Activated CD8-positive, alpha-beta memory T cell treated with anti-CD3 and anti-CD28 coated beads for 1 hour (primary cell): ENCODE measurements at places on chromosomes 5 and 9.
A peak's percentile ranks its signal among the peaks of the same experiment; 100 is the strongest.

DNA sequence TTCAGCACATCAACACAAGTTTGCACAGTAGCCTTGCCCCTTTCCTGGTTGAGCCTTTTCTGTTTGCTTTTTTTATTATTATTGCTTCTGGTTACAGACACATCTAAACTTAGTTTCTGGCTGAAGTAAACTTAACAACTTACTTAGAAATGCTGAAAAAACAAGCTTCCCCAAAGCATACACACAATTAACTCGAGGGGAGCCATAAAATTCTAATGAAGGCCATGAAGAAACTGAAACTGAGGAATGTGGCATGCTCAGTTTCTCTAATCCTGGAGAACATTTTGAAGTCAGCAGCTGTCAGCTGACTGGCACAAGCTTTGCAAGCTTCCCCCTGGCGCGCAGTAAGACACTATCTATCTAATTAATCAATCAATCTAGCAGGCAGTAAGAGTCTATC is 3.7 kb downstream of the MYO10 start:
- no peak for DNase-seq

DNA sequence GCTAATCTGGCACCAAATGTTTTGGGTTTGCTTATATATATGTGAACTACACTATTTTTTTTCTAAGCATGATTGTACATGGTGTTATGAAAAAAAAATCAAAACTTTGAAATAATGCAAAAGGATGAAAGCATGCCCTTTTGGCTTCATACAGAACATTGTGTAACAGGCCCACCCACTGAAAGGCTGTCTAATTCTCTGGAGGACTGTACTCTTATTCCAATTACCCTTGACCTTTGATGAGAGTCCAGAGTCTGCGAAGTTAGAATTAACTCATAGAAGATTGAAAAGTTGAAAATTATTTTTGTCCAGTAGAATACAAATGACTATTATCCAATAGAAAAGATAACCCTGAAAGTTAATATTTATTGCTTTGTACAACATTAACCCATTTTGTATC is 117.4 kb downstream of the ADAMTS12 start:
- DNase-seq: no peak

GRCh38 chr5:143516249-143516648 is 112.8 kb upstream of the NR3C1 start:
- DNase-seq: no peak

GRCh38 chr9:37839496-37840461 is 39.2 kb downstream of the DCAF10 start:
- DNase-seq: no peak

DNA sequence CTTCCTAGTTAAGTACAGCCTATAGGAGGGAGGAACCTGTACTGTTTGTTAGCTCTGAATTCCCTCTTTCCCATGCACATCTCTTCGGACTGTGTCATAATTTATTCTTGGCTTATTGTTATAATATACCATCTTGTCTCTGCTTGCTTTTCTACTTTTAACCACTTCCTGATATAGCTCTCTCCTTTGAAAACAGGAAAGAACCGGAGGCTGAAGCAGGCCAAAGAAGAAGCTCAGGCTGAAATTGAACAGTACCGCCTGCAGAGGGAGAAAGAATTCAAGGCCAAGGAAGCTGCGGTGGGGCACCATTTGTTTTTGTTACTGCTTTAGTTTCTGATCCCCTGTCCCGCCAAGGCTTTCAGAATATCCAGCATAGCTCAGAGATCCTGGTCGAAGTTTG is 4.8 kb downstream of the ATP6V1G1 start:
- no peak for DNase-seq

- DNase-seq: no peak
Observed at GRCh38 chr5:141475625-141476131, at the start of gene PCDHGC3. PCDHGC3 (plus strand) TSS chr5:141475966; CDS start chr5:141476117, 151 bp downstream.

DNA sequence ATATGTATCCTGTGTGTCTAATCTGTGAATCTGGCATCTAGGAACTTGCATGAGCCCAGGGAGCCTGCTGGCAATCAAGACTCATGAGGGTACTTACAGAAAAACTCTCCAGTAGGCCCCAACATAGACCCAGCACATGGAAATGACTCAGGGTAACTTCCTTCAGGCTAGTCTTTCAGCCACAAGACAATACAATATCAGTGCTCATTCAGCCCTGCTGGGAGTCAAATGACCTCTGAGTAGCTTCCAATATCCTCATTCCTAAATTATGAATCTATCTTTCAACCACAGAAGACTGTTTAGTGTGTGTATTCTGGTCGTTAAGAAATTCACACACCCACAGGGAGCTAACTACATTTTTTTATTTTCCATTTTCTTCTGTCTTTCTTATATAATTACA is 1273.0 kb downstream of the EFNA5 start:
- no peak for DNase-seq

DNA sequence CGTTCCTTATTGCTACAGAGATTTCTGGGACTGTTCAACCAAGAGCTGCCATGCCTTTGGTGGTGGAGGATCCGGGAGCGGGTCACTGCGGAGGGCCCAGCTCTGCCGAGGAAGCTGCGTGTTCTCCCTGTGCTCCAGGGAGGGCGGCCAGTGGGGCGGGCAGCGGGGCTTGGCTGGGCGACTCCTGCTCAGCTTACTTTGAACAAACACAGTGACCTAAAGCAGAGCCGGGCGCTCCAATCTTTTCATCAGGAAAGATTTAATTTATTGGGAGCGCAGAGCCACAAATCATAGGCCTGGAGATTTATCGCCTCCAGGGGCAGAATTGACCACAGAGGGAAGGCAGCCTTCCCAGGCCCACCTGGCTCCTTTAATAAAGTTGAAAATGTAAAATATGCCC is 27.7 kb downstream of the LHX3 start:
- DNase-seq: no peak

- DNase-seq: no peak
Observed at GRCh38 chr9:99811598-99812383, 9.9 kb upstream of the NR4A3 start.

- no peak for DNase-seq
Observed at GRCh38 chr5:168198359-168198758, 93.1 kb upstream of the WWC1 start.

DNA sequence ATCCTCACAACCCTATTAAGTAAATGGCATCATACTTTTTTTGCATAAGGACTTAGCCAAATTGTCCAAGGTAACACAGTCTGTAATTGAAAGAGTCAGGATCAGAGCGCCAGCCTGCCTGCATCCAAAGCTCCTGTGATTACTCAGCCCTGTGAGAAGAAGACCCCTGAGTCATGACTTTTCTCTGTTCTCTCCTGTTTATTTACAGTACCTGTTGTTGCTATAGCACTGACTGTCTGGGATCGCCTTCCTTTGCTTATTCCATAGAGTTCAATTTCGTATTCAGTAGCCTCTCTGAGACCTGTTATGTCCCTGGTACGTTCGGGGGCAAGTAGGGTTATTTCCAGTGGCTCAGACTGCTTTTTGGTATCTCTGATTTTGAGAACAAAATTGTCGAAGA is 71.8 kb downstream of the TNC start:
- no peak for DNase-seq

DNA sequence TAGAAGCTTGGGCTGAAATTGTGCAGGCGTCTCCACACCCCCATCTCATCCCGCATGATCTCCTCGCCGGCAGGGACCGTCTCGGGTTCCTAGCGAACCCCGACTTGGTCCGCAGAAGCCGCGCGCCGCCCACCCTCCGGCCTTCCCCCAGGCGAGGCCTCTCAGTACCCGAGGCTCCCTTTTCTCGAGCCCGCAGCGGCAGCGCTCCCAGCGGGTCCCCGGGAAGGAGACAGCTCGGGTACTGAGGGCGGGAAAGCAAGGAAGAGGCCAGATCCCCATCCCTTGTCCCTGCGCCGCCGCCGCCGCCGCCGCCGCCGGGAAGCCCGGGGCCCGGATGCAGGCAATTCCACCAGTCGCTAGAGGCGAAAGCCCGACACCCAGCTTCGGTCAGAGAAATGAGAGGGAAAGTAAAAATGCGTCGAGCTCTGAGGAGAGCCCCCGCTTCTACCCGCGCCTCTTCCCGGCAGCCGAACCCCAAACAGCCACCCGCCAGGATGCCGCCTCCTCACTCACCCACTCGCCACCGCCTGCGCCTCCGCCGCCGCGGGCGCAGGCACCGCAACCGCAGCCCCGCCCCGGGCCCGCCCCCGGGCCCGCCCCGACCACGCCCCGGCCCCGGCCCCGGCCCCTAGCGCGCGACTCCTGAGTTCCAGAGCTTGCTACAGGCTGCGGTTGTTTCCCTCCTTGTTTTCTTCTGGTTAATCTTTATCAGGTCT is at the start of gene C9orf72:
Gene C9orf72, minus strand, starts transcription at position 564 of the 716 bp plus-strand sequence. CDS start 6,361 bp downstream, outside the sequence.
- peak; percentile 86 for DNase-seq

DNA sequence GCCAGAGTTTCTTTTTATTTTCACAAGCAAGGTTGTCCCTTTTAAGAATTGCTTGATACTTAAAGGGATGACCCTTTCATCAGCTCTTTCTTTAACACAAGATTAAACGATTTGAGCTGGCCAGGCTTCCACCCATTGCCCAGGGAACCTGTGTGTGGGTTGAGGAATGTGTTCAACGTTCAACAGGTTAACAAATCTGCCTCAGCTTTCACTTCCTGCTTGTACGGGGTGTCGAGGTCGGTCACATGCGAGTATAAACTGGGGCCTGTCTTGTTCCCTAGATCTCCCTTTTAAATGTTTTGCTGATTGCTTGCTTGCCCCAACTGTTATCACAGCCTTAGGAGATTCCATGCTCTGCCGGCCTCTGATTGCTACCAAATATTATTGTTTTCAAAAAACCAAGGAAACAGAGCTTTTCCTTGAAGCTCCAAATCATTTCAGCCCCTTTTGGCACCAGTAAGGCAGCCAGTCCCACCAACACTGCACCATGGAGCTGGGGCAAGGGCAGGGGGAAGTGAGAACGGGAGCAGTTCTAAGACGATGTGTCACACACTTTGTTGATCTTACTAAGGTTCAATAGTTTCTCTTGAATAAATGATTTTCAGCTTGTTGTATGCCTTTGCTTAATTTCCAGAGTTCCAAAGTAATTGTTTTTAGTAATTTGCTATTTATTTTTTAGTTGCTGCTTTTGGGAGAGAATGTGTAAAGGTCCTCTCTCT is 10.7 kb upstream of the CLK4 start:
- DNase-seq: no peak

DNA sequence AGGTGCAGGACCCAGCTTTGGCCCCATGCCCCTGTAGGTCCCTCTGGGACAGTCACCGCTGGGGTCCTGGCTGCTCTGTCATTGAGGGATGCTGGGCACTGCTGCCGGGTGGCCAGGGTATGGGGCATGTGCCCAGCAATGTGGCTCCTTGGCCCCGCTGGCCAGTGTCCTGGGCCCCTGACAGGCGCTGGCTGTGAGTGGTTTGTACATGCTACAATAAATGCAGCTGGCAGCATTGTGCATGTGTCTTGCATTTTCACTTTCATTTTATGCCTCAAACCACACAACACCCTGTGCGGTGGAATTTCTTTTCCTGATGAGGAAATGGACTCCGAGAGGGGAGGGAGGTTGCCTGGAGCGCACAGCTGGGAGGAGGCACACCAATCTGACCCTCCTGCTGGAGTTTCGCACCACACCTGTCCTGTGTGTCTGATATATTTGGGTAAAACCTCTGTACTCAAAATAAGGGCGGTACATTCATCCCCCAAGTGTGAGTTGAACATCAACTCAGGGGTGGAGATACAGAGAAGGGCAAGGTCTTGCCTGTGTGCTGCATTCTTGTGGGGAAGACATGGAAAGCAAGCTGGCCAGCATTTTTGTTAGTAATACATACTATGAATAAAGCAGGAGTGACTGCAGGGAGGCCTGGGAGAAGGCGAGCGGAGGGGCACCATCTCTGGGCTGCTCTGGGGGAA is 11.7 kb downstream of the TSPAN17 start:
- DNase-seq: no peak
